ENCODE measurements at places on chromosomes 2 and 18.

- DNase-seq: no peak
Observed at GRCh38 chr2:130810490-130810889, 26.2 kb upstream of the ARHGEF4 start.

GRCh38 chr2:147045113-147045512 is 799.7 kb upstream of the ACVR2A start:
- no peak for DNase-seq

DNA sequence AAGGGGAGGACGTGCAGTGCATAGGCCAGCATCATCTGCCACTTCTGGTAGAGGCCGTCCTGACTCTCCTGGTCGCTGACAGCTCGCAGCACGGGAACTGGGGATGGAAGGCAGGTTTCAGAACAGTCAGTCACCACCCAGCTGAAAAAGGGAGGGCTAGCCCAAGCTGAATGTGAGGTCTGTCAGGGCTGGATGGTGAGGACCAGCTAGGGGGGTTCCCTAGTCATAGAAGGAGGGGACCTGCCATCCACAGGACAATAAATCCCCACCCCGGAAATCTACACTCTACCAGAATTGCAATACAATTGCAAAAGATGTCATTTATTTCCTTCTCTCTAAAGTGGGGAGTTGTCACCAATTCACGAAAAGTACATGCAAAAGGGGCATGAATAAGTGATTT is 15.8 kb downstream of the ABCG5 start:
- no peak for DNase-seq

DNA sequence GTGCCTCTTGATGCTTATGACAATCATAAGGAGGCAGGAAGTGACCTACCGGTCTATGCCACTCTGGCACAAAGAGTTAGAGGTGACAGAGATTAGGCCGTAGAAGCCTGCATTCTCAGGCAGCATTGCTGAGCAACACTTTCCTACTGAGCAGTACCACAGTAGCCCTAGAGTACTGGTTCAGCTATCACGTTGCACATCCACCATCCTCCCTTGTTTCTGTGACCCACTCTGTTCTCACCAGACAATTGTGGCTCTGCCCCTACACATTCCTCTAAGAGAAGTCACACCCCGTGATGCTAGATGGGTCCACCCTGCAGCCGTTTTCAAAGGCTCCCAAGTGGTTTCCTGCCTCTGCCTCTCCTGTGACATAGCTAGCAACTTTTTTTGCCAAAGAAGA is 22.6 kb upstream of the SUCLG1 start:
- DNase-seq: no peak

DNA sequence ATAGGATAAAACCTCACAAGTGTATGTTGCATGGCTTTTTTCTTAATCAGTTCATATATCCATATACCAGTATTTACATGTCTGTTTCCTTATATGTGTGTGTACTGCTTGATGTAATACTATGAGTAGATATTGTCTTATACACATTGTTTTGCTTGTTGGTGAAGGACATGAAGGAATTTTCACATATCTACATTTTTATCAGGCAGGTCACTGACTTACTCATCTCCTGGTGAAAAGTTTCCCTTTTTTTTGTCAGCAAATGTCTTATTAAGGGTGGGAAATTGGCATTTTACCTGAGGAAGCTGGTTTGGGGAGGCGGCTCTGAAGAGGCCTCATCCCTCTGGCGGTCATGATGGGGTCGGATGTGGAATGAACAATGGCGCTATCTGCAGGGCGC is 61.4 kb upstream of the LYPD1 start:
- DNase-seq: no peak

DNA sequence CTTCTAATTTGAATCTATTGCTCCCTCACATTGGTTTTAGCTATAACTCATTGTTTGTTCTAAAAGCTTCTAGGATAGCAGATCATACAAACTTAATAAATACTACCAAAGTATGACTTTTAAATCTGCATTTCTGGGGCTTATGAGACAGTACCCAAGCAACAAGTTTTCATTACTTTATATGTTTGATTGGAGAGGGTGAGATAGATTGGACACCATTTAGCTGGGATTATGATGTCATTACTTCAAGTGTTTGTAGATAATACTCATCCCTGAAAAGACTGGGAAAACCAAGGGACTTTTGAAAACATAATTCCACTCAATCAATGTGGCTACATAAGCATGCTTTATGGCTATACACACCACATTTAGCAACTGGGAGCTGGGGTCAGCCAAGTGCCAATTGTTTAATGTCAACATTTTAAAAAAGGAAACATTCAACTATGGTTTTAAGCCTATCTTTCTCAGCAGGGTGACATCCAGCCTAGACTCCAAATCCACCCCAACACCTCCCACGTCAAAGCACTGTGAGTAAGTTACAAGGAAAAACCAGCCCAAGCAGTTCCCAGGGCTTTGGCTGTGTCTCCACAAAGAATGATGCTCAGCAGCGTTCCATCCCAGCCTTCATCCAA is 119.9 kb downstream of the ETAA1 start:
- DNase-seq: no peak

- DNase-seq: peak; percentile 64
Observed at GRCh38 chr2:189580658-189581353, at the start of gene SLC40A1. TSS of gene SLC40A1 (minus strand) at chr2:189580786. CDS start at chr2:189580460, 326 bp downstream.

- DNase-seq: no peak
Observed at GRCh38 chr2:204472375-204472774, 72.9 kb upstream of the PARD3B start.

GRCh38 chr18:24862201-24862816 is 401.9 kb downstream of the HRH4 start:
- no peak for DNase-seq

- DNase-seq: peak; percentile 87
Observed at GRCh38 chr2:97740590-97741182, 27.3 kb downstream of the ZAP70 start.

DNA sequence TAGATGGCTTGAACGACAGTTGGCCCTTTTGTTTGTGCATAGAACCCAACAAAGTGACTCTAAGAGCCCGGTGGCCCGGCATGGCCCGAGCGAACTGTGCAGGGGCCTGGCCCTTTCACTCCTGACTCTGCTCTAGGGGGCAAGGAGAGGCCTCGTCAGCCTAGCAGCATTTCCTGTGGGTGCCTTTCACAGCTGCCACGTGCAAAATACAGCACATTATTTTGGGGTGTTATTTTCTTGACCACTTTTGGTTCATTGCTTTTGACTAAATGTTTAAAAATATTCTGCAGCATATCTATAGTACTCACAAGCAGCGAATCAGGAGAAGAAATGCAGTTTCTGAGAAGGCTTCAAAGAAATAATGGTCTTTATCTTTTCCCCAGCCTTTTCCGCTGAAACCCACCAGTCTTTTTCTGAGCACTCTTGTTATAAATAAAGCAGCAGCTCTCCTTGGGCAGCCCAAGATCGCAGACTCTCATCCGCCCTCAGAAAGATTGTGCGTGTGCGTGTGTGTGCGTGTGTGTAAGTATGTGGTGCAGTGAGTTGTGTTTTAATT is 31.3 kb downstream of the DGKD start:
- no peak for DNase-seq

- DNase-seq: no peak
Observed at GRCh38 chr2:29742656-29743055, 178.7 kb downstream of the ALK start.

- DNase-seq: peak; percentile 50
Observed at GRCh38 chr2:235666213-235666781, 172.5 kb downstream of the AGAP1 start.

GRCh38 chr2:224938651-224939182 is 103.6 kb downstream of the DOCK10 start:
- DNase-seq: no peak

GRCh38 chr2:16293871-16294270 is 353.5 kb downstream of the MYCN start:
- no peak for DNase-seq

- DNase-seq: no peak
Observed at GRCh38 chr2:218260742-218261422, at the start of gene GPBAR1. TSS of gene GPBAR1 (plus strand) at chr2:218261015. CDS start at chr2:218262725, 1,710 bp downstream.

DNA sequence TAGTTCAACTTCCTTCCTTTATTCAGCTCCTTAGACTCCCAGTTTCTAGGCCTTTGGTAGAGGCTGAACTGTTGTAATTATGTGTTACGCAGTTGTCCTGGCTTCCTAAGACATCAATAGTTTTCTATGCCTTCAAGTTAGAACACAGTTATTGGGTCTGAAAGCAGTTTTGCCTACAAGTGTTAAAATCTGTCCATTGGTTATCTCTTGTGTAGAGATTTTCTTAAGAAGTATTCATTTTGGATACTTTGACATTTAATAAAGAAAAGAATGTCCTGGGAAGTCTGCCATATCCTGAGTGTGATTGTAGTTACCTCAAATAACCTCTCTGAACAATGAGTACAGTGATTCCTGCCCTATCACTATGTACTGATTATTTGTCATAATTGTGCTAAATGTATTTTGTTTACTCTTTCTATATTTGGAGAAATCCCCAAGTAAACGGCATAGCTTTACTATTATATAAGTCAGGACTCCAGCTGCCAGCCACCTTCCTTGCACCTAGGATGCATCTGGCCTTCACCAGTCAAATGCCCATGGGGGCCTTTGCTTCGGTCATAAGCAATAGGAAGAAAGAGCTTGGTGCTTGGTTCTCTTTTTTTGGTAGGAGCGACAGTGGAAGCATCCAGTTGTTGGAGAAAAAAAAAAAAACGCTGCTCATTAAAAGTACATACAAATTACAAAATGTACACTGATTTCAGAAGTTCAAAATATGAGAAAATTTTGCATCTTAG is 449.5 kb upstream of the PKDCC start:
- DNase-seq: no peak

Data from 8988T (cell line).